Activated naive CD4-positive, alpha-beta T cell treated with anti-CD3 and anti-CD28 coated beads, Interleukin-2, amount 50 U/mL, for 16 hours (primary cell): ENCODE measurements at places on chromosomes 3 and 15.

- no peak for DNase-seq
Observed at GRCh38 chr3:30513374-30514152, 92.8 kb upstream of the TGFBR2 start.

- no peak for DNase-seq
Observed at GRCh38 chr15:67114846-67115585, 49.6 kb downstream of the SMAD3 start.

DNA sequence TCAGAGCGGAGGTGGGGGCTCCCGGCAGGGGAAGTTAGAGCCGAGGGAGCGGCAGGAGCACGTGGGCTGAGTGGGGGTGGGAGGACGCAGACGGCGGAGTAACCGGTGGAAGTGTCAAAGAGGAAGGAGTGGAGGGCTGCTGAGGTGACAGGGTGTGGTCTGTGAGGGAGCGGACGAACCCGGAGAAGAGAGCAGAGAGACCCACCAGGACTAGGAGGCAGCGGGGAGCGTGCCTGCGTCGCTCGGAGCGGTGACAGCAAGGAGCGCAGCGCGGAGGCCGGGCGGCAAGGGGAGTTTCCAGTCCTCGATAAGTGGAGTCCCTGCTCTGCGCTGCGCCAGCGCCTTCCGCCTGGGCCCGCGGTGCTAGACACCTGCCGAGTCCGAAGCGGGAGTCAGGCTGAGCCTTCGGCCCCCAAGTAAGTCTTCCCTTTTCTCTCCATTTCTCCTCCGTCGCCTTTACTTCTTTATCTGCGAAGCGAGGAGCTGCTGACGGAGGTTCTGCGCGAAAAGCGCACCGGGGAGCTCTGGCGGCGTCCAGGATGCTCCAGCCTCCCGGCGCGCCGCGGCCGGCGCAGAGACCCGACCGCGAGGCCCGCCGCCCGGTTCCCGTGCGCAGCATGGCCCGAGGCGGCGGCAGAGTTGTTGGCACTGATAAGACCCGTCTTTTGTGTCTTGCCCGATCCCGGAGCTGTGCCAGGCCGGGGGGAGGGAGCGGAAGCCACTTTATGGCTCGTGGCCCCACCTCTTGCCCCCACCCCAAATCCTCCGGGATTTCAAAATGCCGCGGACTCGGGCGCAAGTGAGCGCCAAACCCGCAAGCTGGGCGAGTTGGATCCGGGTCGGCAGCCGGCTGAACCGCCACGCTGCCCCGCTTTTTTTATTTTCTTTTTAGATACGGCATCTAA, 533.0 kb upstream of the SEMA6D start:
- DNase-seq: peak; percentile 12

DNA sequence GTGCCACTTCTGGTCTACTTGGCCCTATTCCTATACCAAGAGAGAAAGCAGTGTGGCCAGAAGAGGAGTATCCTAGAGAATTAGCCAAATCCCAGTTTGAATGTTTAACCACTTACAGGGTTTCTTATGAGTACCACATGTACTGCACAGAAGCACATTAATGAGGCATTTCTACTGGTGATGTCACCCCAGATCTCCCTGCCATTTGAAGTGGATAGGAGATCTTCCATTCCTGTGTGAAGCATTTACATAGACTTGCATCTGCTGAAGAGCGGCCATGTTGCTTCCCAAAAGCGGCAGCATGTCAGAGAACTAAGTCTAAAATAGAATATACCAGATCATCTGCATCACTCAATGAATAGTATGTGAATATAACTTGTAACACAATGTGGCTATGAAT, 108.4 kb upstream of the TUSC7 start:
- no peak for DNase-seq

DNA sequence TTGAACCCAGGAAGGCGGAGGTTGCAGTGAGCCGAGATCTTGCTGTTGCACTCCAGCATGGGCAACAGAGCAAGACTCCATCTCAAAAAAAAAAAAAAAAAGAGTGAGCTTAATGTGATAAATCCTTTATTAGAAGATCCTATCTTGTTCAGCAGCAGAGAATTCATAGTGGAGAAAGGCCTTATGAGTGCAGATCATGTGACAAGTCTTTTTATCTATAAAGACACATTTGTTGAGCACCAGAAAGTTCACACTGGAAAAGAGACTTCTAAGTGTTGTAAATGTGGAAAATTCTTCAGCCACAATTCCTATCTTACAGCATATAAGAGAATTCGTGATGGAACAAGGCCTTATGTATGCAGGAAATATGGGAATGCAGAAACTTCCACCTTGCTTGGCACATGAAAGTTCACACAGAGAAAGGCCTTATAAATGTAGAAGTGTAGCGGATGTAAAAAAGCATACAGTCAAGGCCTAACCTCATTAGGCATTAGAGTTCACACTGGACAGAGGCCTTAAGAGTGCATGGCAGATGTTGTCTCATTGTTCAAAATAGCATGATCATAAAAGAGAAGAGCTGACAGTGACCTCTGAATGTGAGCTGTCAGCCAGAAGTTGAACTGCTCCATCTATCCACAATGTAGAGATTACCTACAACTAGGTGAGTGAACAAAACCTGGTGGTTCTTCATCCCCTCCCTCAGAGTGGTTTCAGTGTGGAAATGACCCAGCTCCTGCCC, 16.7 kb downstream of the ADAM10 start:
- no peak for DNase-seq

DNA sequence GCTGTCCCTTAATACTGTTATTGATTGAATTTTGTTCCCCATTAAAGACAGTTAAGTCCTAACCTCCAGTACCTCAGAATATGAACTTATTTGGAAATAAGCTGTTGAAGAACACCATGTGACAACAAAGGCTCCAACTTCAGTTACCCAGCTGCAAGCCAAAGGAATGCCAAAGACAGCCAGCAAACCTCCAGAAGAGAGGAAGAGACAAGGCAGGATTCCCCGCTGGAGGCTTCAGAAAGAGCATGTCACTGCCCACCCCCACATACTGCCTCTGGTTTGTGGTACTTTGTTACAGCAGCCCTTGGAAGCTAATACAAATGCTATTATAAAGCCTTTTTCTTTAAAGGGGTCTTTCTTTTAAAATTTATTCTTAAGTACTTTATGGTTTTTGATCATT, 18.4 kb upstream of the NEK10 start:
- no peak for DNase-seq

DNA sequence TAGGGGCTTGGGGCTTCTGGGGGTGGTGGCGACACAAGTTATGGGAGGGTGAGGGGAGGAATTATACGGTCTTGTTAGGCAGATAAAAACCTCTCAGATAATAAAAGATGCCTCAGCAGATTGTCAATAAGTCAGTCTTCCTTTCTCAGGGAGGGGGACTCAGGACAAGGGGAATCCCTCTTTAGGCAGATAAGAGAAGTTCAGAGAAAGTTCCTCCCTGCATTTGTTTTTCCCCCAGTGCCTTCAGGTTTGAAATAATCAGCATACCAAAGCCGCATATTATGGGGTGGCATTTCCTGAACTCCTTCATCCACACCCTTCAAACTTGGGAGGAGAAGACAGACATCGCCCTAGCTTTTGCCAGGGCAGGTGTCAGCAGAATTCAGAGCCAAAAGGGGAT, 8.5 kb downstream of the PPCDC start:
- no peak for DNase-seq

DNA sequence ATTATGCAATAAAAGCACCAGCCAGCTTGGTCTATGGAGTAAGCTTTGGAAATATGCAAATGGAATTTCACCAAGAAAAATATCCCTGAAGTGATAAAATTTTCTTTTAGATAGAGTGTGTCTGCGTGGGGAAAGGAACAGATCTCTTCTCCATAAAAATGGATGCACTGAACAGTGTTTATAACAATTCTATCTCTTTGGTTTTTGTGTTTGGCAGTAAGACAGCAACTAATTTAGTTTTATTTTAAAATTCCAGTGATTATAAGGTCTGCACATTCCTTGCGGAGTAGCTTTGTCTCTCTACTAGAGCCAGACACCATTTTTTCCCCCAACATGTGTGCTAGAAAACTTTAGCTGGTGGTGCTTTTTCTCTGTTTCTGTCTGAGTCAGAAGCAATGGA, 712.4 kb downstream of the GRM7 start:
- no peak for DNase-seq

DNA sequence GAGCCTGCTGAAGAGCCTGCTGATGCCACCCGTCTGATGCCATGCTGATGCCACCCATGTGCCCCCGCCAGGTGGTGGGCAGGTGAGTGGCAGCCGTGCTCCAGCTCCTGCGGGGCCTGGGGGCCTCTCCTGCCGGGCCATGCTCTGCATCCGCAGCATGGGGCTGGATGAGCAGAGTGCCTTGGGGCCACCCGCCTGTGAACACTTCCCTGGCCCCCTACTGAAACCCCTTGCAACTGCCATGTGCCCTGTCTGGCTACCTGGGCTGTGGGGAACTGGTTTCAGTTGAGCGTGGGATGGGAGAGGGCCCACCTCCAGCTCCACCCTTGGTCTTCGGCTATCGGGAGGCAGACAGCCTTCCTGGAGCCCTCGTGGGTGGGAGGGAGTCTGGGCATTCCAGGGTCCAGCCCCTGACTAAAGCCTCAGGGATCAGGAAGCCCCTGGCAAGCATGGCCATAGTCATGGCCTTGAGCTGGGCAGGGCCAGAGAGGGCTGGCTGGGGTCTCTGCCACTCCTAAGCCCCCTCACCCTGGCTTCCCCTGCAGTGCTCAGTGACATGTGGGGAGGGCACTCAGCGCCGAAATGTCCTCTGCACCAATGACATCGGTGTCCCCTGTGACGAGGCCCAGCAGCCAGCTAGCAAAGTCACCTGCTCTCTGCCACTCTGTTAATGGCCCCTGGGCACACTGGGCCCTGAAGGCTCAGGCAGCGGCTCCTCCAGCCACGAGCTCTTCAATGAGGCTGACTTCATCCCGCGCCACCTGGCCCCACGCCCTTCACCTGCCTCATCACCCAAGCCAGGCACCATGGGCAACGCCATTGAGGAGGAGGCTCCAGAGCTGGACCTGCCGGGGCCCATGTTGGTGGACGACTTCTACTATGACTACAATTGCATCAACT, 92.2 kb downstream of the TBC1D2B start:
- no peak for DNase-seq

- DNase-seq: no peak
Observed at GRCh38 chr3:30659270-30660130, 53.1 kb downstream of the TGFBR2 start.

GRCh38 chr3:69738859-69739203, 433 bp upstream of the MITF start:
- DNase-seq: no peak
